ENCODE measurements at places on chromosomes 4 and X.

- DNase-seq, result no peak
Observed at GRCh38 chrX:41339148-41339547, 5.2 kb downstream of the DDX3X start.

GRCh38 chrX:55490121-55490520, 473 bp upstream of the USP51 start:
- no peak for DNase-seq

GRCh38 chrX:97238632-97239031, 354.9 kb downstream of the RPA4 start:
- DNase-seq, result no peak

GRCh38 chrX:1511829-1512228, 25.2 kb downstream of the P2RY8 start:
- no peak for DNase-seq

- DNase-seq, result no peak
Observed at GRCh38 chrX:139448996-139449395, 81.5 kb upstream of the F9 start.

Measured in nucleus accumbens (tissue), 56 donors.